ENCODE measurements at places on chromosomes 3 and 15. TPM values are rescaled to one million over a fixed set of nuclear protein-coding genes. Genes with fewer than 3 reads are reported as not detected.

The ZNF662 gene
- 1.7 TPM for total RNA-seq

The ISY1 gene
- total RNA-seq, result 84.0 TPM

The LPP gene
- 53.4 TPM for total RNA-seq

The MYL3 gene
- not detected for total RNA-seq

The EOGT gene
- total RNA-seq, result 13.7 TPM

The TMEM212 gene
- total RNA-seq, result not detected

The SHC4 gene
- 1.4 TPM for total RNA-seq

The TLR9 gene
- total RNA-seq, result 0.18 TPM

The SENP8 gene
- 0.36 TPM for total RNA-seq

The LRRC15 gene
- total RNA-seq, result not detected

The HRG gene
- not detected for total RNA-seq

The NANOGP8 gene
- not detected for total RNA-seq

The INKA1 gene
- total RNA-seq, result 0.49 TPM

The ANKUB1 gene
- not detected for total RNA-seq

The MESP1 gene
- total RNA-seq, result 6.2 TPM

The NUP210 gene
- total RNA-seq, result 147 TPM

The SLC24A1 gene
- 11.0 TPM for total RNA-seq

The TP63 gene
- 0.06 TPM for total RNA-seq

The GABRR3 gene
- total RNA-seq, result not detected

The REC114 gene
- not detected for total RNA-seq

The AP3B2 gene
- total RNA-seq, result 1.4 TPM

The GOLGA8J gene
- total RNA-seq, result not detected
